ENCODE measurements at places on chromosomes 2 and 18. TPM values are rescaled to one million over a fixed set of nuclear protein-coding genes. Genes with fewer than 3 reads are reported as not detected.

The TRPM8 gene
- total RNA-seq, result not detected

GRCh38 chr18:50128506-50129271, 66.3 kb downstream of the MYO5B start:
- no peak for DNase-seq

DNA sequence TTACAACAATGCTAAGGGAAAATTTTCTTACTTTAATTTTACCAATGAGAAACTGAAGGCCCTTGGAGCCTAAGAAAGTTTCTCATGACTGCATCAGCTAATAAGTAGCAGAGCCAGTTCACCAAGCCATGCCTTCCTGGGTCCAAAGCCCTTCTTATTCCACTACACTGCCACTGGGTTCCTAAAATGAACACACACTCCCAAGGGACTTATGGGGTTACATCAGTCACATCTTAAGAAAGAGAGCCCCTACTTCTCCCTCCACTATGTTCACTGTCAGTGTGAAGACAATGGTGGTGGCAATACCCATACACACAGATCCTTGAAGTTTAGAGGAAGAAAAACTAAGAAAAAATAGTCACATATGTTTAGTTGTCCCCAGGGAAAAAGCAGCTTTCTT, 20.6 kb downstream of the MBD2 start:
- no peak for DNase-seq

- no peak for DNase-seq
Observed at GRCh38 chr2:161063946-161064306, 96.3 kb upstream of the TANK start.

DNA sequence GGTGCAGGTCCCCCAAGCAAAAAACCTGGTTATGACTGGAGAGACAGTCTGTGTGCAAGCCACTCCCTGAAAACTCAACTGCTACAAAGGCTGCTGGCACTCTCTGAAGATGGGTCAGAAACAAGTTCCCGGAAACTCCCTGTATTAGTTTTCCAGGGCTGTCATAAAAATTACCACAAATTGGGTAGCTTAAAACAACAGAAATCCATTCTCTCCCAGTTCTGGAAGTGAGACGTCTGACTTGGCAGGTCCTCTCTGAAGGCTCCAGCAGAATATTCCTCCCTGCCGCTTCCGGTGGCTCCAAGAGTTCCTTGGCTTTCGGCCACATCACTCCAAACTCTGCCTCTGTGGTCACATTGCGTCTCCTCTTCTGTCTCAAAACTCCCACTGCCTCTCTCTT, 30.1 kb upstream of the SERPINE2 start:
- DNase-seq, result no peak

GRCh38 chr2:37330681-37331080, 6.0 kb upstream of the PRKD3 start:
- no peak for DNase-seq

The RAB6C gene
- not detected for total RNA-seq

The TUBA3E gene
- not detected for total RNA-seq

The LAMA3 gene
- 81.3 TPM for total RNA-seq

DNA sequence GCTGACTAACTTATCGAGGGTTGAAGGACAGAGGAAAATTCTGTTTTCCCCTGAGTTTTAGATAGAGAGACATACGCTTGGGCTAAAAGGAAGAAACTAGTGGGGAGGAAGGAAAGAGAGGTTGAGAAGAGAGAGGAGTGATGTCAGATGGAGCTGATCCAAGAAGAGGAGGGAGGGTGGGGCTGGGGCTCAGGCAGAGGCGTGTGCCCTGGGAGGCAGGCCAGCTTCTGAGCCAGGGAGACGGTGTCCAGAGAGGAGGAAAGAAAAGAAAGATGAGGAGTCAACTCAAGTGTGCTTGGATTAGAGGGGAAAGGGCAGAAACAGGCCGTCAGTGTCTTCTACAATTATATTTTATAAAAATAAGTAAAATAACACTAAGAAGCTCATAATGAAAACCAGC, 56.2 kb downstream of the EMILIN2 start:
- DNase-seq, result no peak

- no peak for DNase-seq
Observed at GRCh38 chr2:29010946-29011345, 29.8 kb downstream of the TOGARAM2 start.

GRCh38 chr2:180146114-180146513, 139.0 kb upstream of the CWC22 start:
- no peak for DNase-seq

The PKP4 gene
- 56.4 TPM for total RNA-seq

DNA sequence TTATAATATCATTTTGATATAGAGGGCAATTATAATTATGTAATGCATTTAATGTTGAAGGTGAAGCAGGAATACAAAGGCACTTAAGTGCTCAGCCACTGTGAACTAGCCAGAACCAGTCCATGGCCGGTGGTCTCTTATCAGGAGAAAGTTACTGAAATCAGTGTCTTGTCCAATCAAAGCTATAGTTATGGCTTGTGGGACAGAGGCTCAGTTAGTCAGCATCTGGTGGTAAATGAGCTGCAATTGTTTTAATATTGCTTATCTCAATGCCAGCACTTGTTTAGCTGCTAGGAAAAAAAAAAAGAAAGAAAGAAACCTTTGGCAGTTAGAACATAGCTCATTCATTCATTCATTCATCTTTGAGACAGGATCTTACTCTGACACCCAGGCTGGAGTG, 3.8 kb upstream of the ALS2 start:
- DNase-seq, result no peak

DNA sequence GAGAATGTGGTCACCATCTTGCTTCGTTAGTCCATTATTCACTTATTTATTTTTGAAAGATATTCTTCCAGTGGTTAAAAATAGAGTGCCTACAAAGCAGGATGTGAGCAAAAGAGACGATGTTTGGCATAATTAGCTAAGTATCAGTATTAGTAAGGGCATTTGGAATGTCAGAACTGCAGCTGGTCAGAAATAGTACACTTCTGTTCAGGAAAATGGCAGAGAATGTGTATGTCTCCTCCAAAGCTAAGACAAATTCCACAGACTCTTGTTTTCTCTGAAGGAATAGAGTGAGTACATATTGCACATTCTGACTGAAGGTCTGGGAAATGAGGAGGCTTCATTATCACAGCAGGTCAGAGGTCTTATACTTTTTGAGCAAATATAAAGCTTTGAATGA, 209.0 kb downstream of the L3MBTL4 start:
- no peak for DNase-seq

The CFAP65 gene
- not detected for total RNA-seq

DNA sequence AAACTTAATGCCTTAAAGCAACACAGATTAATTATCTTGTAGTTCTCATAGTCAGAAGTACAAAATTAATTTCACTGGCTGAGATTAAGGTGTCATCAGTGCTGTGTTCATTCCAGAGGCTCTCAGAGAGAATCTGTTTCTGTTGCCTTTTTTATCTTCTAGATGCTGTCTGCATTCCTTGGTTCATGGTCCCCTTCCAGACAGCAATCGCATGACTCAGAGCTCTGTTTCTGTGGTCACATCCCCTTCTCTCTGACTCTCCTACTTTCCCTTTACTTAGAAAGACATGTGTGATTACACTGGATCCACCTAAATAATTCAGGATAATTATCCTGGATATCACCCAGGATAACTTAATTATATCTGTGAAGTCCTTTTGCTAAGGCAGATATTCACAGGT, 148.6 kb downstream of the MAIP1 start:
- DNase-seq, result no peak

GRCh38 chr18:8607776-8608742, 1.2 kb upstream of the RAB12 start:
- DNase-seq, result no peak

GRCh38 chr2:239664216-239664810, 263.5 kb upstream of the HDAC4 start:
- DNase-seq, result no peak

GRCh38 chr2:146189541-146189940, 1655.3 kb upstream of the ACVR2A start:
- no peak for DNase-seq

The MTA3 gene
- 37.2 TPM for total RNA-seq

GRCh38 chr2:52897511-52898044, 870.0 kb upstream of the CHAC2 start:
- no peak for DNase-seq

The ORC2 gene
- total RNA-seq, result 10.3 TPM

GRCh38 chr18:63590373-63590772, 3.2 kb downstream of the SERPINB13 start:
- DNase-seq, result no peak

- no peak for DNase-seq
Observed at GRCh38 chr2:102106133-102106556, 36.4 kb upstream of the IL1R1 start.

The PAIP2B gene
- total RNA-seq, result 8.1 TPM

GRCh38 chr2:55888936-55889335, 34.6 kb downstream of the EFEMP1 start:
- no peak for DNase-seq

DNA sequence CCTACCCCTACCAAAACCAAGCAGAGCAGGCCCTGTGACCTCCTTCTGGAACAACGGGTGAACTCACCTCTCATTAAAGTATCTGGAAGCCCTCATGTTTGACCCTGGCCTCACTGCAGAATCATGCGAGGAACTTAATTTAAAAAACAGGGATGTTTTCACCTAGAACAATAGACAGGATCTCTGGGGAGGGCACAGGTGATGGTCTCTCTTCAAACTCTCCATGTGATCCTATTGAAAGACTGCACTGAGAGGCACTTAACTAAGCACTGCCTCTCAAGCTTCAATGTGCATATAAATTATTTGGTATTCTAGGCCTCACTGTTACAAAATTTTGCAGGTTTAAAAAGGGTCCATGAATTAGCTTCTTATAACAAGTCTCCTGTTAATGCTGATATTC, 7.5 kb downstream of the ZNF519 start:
- no peak for DNase-seq

- no peak for DNase-seq
Observed at GRCh38 chr18:59068276-59069071, 71.2 kb upstream of the SEC11C start.

- DNase-seq, result no peak
Observed at GRCh38 chr2:217980036-217980435, 22.8 kb downstream of the TNS1 start.

- DNase-seq, result no peak
Observed at GRCh38 chr2:133607679-133608078, 39.4 kb upstream of the NCKAP5 start.

Measured in esophagus squamous epithelium (tissue), 5 donors.